B cell (primary cell): ENCODE measurements at places on chromosomes 7 and 10. TPM values are rescaled to one million over a fixed set of nuclear protein-coding genes. Genes with fewer than 3 reads are reported as not detected.

Gene TLX1
- total RNA-seq = not detected in 2 replicates

Gene CYP3A7
- not detected in 2 replicates for total RNA-seq

Gene CNTNAP2
- 7.0 and 7.4 TPM in 2 replicates for total RNA-seq

Gene GPR158
- total RNA-seq = not detected in 2 replicates

Gene PITX3
- not detected in 2 replicates for total RNA-seq

Gene INHBA
- total RNA-seq = not detected in 2 replicates

Gene CALN1
- not detected in 2 replicates for total RNA-seq

Gene ABCB8
- total RNA-seq = 64.7 and 69.7 TPM in 2 replicates

Gene CCL24
- not detected in 2 replicates for total RNA-seq

Gene LEP
- total RNA-seq = not detected in 2 replicates

Gene NODAL
- not detected in 2 replicates for total RNA-seq

Gene AGMO
- not detected in 2 replicates for total RNA-seq

Gene GNG11
- total RNA-seq = 1.6 and 1.7 TPM in 2 replicates

Gene CPED1
- total RNA-seq = 0.44 TPM in 1 of 2 replicates, not detected in the other

Gene HOXA1
- total RNA-seq = 0.37 and 0.87 TPM in 2 replicates

Gene SPDYE16
- 0.53 and 0.69 TPM in 2 replicates for total RNA-seq

Gene TTYH3
- total RNA-seq = 45.5 and 48.6 TPM in 2 replicates

Gene CREB5
- 0.05 and 0.39 TPM in 2 replicates for total RNA-seq

Gene IRF5
- 135 and 137 TPM in 2 replicates for total RNA-seq

Gene RTKN2
- total RNA-seq = 0.22 and 0.53 TPM in 2 replicates

Gene RADIL
- total RNA-seq = not detected in 2 replicates

Gene PAXIP1
- total RNA-seq = 17.5 and 18.5 TPM in 2 replicates
